ENCODE measurements at places on chromosomes 4 and X.

GRCh38 chrX:4382273-4382672 lies 668.8 kb upstream of the PRKX start:
- no peak for DNase-seq

DNA sequence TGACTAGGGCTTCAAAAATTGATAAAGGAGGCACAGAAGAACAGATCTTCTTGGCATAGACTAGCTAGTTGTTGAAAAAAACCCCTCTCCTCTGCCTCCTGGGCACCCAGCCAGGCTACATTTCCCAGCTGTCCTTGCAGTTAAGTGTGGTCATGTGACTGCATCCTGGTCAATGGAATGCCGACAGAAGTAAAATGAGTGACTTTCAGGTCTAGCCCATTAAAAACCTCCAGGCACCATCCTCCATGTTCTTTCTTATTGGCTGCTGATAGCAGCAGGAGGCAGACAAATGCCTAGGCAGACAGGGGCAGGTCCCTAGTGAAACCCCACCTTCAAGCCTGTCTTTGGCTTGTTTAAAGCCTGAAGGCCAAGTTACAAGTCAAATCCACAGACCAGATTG lies 35.3 kb downstream of the ATXN3L start:
- no peak for DNase-seq

DNA sequence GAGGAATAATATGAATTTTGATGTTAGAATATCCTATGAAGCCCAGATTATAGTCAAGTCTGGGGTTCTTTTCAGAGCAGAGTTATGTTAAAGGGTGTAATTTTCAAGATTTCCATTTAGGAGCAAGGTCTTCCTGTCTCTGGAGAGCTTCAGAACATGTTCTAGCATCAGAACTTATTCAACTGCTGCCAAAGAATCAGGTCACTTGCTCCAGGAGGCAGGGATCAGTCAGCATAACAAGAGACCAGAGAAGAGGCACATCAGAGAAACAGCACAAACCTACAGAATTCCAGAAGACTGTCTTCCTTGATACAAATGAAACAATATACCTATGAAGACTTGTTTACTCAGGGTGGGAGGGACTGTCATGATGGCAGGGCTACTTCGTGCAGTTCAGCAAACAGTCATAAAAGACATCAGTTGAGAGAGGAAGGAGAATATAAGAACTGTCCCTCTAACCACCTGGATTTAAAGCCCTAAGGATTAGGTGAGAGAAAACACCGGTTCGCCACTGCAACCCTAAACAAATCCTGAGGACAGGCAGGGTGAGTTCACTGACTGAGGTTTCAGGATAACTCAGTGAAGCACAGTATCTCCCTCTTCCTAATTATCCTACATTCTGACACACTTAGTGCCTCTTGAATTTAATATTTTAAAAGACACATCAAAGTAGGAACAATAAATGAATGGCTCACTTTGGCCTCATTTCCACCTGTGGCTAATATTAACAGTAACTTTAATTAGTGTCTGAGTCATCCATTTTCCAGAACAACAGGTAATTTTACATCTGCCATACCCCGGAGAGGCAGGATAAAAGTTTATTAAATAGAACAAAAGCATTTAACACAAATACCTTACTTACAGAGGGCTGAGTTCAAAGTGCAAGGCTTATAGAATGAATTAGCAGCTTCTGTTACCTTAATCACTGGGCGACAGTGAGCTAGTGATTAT lies 93.0 kb downstream of the HDAC8 start:
- DNase-seq, result no peak

DNA sequence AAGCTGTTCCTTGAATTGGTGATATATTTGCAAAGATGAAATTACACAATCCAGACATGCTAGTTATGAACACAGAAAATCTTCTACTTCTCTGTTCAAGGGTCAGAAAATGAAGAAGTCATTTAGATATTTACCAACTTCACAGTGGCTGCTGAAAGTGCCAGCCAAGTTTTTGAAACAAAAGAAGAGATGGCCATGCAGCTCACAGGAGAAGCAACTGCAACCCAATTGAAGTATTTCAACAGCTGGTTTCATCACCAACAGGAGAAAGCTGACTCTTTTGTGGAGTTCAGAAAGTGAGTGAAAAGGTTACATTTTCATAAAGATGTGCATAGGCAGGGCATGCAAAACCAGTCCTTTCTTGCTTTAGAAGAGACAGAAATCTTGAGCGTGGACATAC lies 70.1 kb upstream of the LSM6 start:
- no peak for DNase-seq

GRCh38 chrX:5458300-5458842 lies 770.3 kb downstream of the NLGN4X start:
- DNase-seq, result no peak

GRCh38 chrX:30865015-30865414 lies 24.0 kb downstream of the TAB3 start:
- DNase-seq, result no peak

DNA sequence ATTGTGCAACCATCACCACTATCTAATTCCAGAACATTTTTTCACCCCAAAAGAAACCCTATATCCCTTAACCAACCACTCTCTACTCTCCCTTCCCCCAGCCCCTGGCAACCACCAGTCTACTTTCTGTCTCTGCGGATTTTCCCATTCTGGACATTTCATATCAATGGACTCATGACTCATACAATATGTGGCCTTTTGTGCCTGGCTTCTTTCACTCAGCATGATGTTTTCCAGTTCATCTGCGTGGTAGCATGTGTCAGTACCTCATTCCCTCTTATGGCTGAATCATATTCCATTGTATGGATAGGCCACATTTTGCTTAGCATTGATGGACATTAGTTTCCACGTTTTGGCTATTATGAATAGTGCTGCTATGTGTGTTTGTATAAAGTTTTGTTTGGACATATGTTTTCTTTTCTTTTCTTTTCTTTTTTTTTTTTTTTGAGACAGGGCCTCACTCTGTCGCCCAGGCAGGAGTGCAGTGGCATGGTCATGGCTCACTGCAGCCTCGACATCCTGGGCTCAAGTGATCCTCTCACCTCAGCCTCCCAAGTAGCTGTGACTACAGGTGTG lies 335.4 kb downstream of the BCOR start:
- no peak for DNase-seq

DNA sequence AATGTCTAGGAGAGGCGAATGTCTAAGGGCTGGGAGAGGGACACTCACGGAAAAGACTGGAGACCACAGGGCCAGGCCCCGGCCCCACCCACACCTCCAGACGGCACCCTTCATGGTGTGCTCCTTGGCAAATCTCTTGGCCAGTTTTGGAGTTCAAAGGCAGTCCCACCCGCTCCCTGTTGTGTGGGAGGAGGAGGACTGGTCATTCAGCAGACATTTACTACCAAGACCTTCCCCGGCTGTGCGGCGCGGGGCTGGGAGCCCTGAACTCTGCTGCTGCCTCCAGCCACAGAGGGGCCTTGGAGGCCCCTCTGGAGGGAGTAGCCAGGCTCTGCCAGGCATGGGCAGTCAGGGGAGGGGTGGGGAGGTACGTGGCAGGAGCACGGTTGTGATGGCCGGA lies 8.7 kb upstream of the TBC1D14 start:
- no peak for DNase-seq

DNA sequence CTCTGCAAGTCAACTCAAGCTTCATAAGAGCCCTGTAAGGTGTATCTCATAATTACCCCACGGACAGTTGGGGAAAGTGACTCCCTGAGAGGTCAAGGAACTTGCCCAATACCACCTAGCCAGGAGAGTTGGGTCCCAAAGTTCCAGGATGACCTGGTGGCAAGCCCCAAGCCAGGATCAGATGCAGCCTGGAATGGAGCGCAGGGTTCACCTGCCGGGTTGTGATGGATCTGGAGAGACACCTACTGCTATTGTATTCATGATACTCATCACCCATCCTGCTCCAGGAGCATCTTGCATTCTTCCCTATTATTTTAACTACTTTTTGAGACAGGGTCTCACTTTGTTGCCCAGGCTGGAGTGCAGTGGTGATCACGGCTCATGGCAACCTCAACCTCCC lies 36.1 kb downstream of the ZBTB49 start:
- DNase-seq, result no peak

DNA sequence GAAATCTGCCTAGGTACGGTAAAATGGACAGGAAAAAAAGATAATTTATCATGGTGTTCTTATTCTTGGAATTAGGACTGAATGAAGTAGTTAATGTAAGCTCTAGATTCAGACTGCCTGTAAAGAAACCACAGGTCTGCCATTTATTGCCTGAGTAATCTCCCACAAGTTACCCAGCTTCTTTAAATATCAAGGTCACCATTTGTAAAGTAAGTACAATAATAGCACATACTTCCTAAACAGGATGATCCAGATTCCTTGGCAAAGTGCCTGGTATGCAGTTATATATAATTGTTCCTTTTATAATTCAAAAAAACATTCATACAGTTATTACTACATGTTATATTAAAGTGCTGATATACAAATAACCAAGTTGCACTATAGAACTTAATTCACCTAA lies 368.6 kb downstream of the HNRNPD start:
- no peak for DNase-seq

DNA sequence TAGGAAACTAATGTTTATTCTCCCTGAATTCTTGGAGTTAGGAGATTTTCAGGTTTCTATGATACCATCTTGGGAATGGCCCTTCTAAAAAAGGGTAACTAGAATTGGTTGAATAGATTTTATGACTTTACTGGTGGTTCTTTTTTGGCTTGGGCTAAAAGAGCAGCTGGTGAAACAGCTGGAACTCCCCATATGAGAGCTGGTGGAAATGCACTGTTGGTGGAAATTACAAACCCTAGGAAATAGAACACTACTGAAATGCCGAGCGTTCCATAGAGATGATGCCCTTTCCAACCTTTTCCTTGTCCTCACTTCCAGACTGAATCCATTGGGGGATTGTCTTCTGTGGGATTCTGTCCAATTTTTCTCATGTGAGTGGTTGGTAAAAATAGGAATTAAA lies 139.5 kb downstream of the STIM2 start:
- DNase-seq, result no peak

DNA sequence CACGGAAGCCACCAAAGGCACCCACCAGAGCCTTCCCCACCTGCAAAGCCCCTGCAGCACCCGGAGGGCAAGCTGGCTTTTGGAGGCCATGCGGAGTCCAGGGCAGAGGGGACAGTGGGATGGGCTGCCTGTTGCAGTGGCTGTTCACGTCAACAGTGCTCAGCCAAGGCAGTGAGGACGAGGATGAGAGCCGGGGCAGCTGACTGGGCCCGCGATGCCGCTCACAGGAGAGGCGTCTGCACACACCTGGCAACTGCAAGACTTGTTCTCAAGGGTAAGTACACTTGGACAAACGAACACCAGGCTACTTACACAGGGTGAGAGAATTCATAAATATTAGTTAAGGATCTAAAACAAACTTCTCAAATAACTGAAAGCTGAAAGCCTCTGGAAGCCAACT lies 19.6 kb downstream of the FGFR3 start:
- no peak for DNase-seq

- no peak for DNase-seq
Observed at GRCh38 chr4:5770051-5770450, 59.0 kb downstream of the EVC start.

GRCh38 chr4:23015821-23016220 lies 323.1 kb downstream of the GBA3 start:
- no peak for DNase-seq

DNA sequence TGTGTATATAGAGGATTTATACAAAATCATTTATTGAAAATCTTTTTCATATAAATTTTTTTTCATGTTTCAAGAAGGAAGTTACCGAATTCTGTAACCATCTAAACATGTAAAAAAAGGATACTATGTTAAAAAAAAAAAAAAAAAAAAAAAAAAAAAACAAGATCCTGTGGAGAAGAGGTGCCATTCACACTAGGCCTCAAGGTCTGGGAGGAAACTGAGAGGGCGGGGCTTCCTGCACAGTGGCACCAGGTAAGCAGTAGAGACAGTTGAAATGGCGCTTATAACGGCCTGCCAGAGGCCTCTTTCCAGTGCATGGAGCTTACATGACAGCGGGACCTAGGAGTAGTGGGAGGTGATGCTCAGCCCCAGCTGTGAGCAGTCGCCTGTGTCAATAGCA lies 17.5 kb downstream of the TRAPPC2 start:
- no peak for DNase-seq

GRCh38 chr4:109127866-109128265 lies 174.6 kb downstream of the COL25A1 start:
- DNase-seq, result no peak

GRCh38 chr4:163736876-163737275 lies 242.4 kb downstream of the TMA16 start:
- DNase-seq, result no peak

- DNase-seq, result no peak
Observed at GRCh38 chr4:101856149-101856548, 65.6 kb downstream of the BANK1 start.

DNA sequence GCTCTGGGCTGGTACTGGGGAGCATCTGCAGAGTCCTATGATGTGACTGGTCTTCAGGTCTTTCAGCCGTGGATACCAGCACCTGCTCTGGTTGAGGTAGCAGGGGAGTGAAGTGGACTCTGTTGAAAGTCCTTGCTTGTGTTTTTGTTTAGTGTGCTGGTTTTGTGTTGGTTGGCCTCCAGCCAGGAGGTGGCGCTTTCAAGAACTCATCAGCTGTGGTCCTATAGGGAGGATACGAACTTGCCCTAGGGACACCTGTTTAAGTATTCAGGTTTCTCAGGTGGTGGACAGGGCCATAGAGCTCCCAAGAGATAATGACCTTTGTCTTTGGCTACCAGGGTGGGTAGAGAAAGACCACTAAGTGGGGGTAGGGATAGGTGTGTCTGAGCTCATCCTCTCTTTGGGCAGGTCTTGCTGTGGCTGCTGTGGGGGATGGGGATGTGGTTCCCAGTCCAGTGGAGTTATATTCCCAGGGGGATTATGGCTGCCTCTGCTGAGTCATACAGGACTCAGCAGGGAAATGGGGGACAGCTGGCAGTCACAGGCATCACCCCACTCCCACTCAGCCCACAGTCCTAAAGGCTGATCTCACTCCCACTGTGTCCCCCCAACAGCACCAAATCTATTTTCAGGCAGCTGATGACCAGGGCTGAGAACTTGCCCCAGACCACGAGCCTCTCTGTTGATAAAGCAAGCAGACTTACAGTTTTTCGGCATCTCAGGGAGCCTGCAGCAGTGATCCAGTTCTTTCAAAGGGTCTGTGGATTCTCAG lies 24.1 kb downstream of the MSMO1 start:
- peak; percentile 26 for DNase-seq

DNA sequence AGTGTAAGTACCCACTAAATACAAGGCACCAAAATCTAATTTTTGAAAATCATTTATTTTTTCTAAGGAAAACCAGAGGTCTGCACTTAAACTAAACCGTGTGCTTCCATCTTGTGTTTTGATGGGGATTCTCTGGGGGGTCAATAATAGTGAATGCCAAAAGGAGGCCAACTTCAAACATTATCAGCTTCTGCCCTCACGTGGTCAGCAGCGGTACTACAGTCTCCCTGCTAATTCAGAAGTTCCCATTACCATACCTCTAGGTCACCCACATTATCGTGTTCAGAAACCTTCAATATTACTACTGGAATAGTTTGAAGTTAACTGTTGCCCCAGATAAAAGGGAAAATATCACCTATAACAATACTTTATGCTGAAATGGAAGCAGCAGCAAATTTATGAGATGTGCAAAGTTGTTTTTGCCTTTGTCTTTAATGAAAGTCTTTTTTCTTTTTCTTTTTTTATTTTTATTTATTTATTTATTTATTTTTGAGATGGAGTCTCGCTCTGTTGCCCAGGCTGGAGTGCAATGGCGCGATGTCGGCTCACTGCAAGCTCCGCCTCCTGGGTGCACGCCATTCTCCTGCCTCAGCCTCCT lies 17.3 kb downstream of the CTPS2 start:
- DNase-seq, result no peak

Measured in SHP77 (cell line).